PC-3 (cell line): ENCODE measurements at places on chromosomes 5 and 9. TPM values are rescaled to one million over a fixed set of nuclear protein-coding genes. Genes with fewer than 3 reads are reported as not detected.

DNA sequence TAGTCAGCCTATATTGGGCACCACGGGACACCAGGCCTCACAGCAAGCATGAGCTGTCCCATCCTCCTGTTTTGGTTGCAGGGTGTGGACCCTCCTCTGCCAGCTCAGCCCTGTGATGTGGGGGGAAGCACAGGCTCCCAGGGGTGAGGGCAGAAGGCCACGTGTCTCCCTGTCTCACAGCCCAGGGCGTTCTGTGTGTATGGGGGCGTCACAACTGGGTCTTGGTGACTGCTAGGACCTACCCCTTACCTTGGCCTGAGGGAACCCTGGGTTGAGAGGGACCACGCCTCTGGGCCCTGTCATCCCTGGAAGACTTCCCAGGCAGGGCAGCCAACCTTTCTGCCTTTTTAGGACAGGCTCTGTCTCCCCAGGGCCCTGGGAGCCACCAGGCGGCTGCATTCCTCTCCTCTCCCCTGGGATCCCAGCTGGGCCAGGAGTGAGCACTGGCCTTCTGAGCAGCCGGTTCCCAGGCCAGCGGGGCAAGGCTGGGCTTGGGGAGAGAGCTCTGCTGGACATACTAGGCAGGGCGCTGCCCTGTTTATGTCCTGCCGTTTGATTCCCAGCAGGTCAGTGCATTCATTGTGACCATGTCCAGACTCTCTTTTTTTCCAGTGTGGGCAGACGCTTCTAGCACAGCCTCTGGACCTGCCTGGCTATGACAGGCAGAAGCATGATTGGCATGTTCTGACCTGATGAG is 97.4 kb downstream of the DAB2IP start:
- DNase-seq = no peak

DNA sequence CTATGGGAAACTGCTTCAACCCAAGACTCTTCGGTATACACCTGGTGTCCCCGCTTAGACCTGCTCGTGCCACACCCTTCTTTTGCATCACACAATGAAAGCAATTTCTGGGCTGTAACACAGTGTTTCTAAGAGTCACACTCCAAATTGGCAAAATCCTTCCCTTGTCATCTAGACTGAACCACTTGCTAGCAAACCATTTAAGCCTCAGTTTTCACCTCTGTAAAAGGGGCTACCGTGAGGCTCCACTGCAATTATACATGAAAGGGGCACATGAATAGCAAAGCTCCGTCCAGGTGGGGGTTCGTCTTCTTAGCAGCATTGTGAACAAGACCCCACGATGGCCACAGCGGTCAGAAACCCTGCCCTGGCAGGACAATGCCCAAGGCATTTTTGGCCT is 166.8 kb downstream of the PAX5 start:
- no peak for DNase-seq

DNA sequence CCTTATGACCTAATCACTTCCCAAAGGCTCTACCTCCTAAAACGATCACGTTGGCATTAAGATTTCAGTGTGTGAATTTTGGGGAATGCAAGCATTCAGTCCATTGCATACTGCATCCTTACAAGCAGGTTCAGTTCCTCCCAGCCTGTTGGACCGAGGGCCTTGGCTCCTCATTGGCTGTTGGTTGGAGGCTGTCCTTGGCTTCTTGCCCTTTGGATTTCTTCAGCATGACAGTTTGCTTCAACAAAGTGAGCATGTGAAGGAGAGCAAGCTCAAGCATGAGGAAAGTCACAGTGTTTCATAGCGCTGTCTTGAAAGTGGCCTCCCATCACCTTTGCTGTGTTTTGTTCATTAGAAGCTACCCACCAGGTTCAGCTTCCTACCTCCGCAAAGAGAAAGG is 109.5 kb downstream of the GADD45G start:
- DNase-seq = no peak

DNA sequence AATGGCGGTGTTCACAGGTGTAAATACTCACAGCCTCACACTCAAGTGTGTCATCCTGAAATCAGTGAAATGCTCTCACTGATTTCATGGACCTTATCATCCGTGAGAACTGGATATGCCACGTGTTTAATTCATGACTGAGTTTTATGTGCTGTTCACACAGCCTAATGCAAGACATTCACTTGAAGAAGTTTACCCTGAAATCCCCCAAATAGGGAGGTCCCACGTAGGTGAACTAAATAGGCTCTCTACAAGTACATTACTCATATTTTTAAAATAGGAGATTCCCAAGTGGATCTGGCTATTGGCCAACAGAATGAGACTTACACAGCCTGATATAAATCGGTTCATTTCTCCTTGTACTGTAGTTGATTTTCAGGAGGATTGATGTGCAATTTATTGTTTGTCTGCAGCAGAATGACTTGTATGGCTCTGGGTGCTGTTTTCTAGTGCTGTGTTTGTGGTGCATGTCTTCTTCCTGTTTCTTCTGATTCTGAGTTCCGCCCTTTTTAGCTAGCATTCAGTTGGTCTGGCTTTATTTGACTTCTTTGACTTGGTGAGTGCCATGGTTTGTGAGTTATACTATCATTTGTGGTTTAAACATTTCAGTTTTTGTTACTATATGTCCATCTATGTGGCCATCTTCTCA is 25.1 kb downstream of the TRIO start:
- DNase-seq = peak; percentile 57

- no peak for DNase-seq
Observed at GRCh38 chr9:125541840-125542243, 165.2 kb downstream of the MAPKAP1 start.

- DNase-seq = no peak
Observed at GRCh38 chr5:115961381-115962238, 665 bp upstream of the LVRN start.

DNA sequence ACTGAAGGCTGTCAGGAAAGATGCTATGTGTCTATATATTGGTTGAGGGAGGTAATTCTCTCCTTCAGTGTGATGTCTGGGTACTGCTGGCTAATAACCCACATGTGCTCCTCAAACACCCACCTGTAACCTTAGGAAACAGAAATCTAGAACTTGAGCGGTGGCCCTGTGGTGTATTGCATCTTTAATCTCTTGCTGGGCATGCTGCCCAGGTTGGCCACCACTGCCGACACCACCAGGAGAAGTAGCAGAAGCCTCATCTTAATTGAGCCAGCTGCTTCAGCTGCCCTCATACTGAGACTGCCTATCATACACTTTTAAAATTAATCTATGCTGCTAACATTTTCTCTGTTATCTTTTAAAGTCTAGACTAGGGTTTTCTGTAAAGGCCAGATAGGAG is 103.5 kb upstream of the C5orf63 start:
- no peak for DNase-seq

MSANTD3 gene
- total RNA-seq = 86.9 and 92.7 TPM in 2 replicates

- peak; percentile 8 for DNase-seq
Observed at GRCh38 chr5:85671223-85671970, 946.3 kb upstream of the COX7C start.

DNA sequence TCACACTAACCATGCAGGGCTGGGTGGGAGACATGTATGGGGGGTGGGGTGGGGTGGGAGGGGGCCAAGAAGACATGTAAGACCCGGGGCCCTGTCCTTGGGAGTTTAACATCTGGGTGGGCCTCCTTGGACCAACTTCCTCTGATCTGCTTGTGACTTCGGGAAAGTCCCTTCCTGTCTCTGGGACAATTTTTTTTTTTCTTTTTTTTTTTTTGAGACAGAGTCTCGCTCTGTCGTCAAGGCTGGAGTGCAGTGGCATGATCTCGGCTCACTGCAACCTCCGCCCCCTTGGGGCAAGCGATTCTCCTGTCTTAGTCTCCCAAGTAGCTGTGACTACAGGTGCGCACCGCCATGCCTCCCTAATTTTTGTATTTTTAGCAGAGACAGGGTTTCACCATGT is 23.8 kb upstream of the IER5L start:
- no peak for DNase-seq

SPRY4 gene
- total RNA-seq = 32.1 and 38.4 TPM in 2 replicates

IL3 gene
- total RNA-seq = not detected in 2 replicates

DNA sequence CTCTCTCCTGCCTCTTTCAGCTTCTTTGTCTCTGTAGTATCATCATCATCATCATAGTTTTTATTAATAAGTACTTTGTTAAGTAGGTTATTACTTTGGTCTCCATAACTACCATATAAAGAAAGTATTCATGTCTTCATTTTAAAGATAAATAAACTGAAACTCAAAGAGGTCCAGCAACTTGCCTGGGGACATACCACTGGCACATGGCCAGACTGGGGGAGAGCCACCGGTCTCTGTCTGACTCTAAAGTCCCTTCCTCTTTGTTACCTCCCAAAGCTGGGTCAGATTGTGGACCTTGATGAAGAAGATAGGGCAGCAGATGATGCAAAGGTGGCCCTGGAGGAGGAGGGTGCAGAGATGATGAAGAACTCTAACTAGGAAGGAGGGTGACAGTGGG is 8.5 kb downstream of the CDX1 start:
- DNase-seq = no peak

ECSCR gene
- total RNA-seq = 0.36 TPM in 1 of 2 replicates, not detected in the other

FAM174A gene
- 65.1 and 66.2 TPM in 2 replicates for total RNA-seq

GRCh38 chr5:19676895-19677294 is 311.1 kb downstream of the CDH18 start:
- DNase-seq = no peak

LOX gene
- 0.18 and 0.23 TPM in 2 replicates for total RNA-seq

- DNase-seq = peak; percentile 12
Observed at GRCh38 chr9:121649476-121650216, 1.8 kb upstream of the DAB2IP start.

GRCh38 chr9:114834386-114834785 is 28.5 kb upstream of the TNFSF15 start:
- no peak for DNase-seq

DNA sequence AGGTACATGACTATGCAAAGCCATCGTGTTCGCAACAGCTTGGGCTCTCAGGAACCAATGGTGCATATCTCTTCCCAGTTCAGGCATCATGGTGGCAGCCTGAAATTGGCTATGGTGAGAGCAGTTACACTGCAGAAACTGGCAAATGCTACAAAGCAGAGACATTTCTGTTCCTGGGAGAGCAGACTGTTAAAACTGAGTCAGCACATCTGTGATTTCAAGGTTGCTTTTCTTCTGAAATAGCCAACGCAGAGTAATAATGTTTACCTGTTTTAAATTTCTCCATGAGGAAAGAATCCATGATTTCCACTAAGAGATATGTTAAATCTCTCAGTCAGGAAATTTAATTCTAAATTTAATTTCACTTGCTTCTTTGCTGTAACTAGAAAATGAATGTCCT is 47.8 kb downstream of the C7 start:
- DNase-seq = no peak

CDH6 gene
- total RNA-seq = 1.8 and 1.9 TPM in 2 replicates

GRCh38 chr5:143361438-143361837 is 42.0 kb downstream of the NR3C1 start:
- DNase-seq = no peak

MRRF gene
- 27.0 and 30.2 TPM in 2 replicates for total RNA-seq

DNA sequence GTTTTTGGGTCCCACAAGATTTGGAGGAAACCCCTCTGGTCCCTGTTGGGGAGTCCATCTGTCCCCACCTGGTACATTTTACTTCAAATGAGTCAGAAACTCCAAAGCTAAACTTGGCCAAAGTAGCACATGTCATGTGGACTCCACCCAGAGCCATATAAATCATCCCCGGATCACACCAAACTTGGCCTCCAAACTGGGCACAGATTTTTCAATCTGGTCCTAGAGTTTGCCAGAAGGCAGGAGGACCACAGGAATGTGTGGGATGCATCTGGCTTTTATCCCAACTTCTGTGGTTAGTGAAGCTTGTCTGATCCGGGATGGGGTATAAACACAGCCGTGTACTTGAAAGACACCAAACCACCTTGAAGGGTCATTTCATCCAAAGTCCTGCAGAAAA is 66.3 kb downstream of the MAT2B start:
- DNase-seq = peak; percentile 82

DNA sequence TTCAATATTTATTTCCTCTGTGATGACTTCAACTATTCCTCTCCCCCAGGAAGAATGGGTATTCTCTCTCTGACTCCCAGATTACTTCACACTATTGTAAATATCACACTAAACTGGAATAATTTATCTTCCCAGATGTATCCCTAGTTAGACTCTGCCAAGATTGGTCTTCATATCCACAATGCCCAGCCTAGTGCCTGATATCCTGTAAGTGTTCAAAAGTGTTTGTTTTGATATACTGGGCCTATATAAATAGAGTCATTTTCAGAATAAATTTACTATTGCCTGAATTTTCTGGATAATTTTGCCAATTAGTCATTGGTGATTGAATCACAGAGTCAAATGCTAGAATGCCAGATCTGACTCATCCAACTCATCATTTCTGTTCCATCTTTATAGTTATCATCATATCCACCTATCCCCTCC is 143.7 kb upstream of the TNC start:
- peak; percentile 85 for DNase-seq

IL4 gene
- not detected in 2 replicates for total RNA-seq

SLC24A2 gene
- total RNA-seq = not detected in 2 replicates

DNA sequence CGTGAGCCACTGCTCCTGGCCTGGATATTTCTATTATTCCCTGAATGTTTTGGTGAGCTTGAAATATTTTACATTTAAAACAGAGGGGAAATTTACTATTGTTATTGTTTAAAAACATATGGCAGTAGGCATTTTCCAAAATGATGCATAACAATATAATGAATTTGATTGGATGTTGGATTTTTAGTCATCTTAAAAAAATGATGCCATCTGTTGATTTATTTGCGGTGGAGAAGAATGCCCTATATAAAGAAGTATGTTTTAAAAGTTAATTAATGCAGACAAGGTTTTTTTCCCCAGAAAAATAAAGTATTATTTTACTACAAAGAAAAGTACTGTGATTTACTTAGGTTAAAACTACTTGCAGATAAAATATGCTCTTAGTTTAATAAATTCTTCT is 33.4 kb upstream of the ARRDC3 start:
- DNase-seq = no peak

GRCh38 chr5:143484601-143485000 is 81.1 kb upstream of the NR3C1 start:
- no peak for DNase-seq

IL5 gene
- not detected in 2 replicates for total RNA-seq

- no peak for DNase-seq
Observed at GRCh38 chr9:113990975-113991471, 87.1 kb downstream of the AMBP start.

DNA sequence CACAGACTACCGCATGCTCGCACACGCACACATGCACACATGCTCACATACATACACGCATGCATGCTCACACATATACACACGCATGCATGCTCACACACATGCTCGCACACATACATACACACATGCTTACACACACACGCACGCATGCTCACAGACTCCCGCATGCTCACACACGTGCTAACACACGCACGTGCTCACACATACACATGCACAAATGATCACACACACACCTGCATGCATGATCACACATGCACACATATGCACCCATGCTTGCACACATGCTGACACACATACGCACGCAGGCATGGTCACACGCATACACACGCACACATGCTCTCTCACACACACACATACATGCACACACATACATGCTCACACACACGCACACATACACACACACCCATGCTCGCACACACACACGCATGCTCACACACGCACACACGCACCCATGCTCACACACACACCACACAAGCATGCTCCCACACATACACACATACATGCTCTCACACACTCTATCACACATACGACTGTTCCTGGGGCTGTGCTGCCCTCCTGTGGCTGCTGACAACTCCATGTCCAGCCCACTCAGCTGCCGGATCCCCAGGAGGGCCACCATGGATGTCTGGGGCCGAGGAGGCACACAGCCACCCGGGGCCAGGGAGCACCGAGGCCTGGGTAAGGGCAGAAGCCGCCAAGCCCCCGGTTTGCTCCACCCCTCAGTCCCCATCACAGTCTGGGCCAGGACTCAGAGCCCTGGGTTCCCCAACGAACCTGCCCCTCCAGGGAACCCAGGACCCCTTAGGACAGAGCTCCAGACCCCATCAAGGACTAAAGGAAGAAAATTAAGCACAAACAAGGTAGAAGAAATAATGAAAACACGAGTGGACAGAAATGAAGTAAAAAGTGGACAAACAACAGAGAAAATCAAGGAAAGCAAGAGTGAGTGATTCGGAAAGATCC is 31.4 kb upstream of the EGFL7 start:
- peak; percentile 72 for DNase-seq
